ENCODE measurements at places on chromosomes 7 and 10. TPM values are rescaled to one million over a fixed set of nuclear protein-coding genes. Genes with fewer than 3 reads are reported as not detected.

CTAGE6 gene
- total RNA-seq: 3.0 TPM

CYP3A7 gene
- not detected for total RNA-seq

THSD7A gene
- not detected for total RNA-seq

GDF2 gene
- total RNA-seq: not detected

OR6V1 gene
- not detected for total RNA-seq

ADIRF gene
- total RNA-seq: not detected

PRR15 gene
- total RNA-seq: not detected

INSYN2A gene
- not detected for total RNA-seq

CYP2C19 gene
- total RNA-seq: 0.13 TPM

DHX32 gene
- 9.6 TPM for total RNA-seq

TRPV5 gene
- total RNA-seq: not detected

MTURN gene
- total RNA-seq: 2.3 TPM

CPA2 gene
- total RNA-seq: not detected

ASAH2 gene
- total RNA-seq: 2.1 TPM

ERVW-1 gene
- total RNA-seq: not detected

CCL24 gene
- not detected for total RNA-seq

CABCOCO1 gene
- not detected for total RNA-seq

NKX1-2 gene
- total RNA-seq: not detected

HOXA7 gene
- not detected for total RNA-seq

FGFR2 gene
- total RNA-seq: 0.10 TPM

Data from activated CD4-positive, alpha-beta memory T cell treated with anti-CD3 and anti-CD28 coated beads, Interleukin-2, amount 10 ng/mL, durations not matched to agents 7 days and 5 days (primary cell).